ENCODE measurements at places on chromosomes 1 and 21.

DNA sequence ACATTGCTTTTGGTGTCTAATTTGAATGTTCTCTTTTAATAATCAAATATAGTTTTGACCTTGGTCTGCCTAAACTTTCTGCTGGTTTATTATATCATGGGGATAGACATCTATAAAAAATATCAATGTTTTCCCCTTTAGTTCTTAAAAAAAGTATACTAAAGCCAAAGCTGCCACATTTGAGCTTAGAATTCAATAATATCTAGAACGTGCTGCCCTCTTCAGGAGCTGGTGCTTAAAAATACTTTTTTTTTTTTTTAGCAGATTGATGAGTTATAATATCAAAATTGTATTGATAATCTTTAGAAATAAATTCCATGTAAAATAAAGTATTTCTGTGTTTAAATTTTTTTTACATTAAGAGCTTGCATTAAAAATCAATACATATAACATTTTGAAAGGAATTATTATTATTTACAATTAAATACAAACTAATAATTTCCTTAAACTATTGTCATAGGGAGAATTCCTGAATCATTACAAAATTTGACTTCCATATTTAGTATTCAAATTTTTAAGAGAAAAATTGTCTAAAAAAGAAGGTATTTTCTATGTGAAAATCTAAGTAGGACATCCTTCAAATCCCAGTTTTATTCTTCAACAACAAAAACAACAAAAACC is 40.1 kb upstream of the ADGRL2 start:
- DNase-seq = no peak

DNA sequence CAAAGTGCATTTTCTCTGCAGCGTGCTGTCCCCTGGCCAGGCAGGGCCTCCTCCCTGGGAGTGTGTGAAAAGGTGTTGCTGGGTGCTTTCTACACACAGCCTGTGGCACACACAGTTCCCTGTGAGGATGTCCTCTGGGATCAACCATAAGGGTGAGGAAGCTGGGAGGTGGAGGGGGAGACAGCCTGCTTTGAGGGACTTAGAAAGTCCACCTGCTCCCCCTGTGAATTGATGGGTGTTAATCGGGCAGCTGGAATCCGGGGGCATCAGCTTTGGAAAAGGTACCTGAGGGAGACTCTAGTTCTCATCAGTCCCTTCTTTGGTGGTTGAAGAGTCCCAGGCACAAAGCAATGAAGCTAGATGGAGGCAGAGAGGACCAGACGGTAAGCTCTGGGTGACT is 35.8 kb downstream of the LHX4 start:
- no peak for DNase-seq

DNA sequence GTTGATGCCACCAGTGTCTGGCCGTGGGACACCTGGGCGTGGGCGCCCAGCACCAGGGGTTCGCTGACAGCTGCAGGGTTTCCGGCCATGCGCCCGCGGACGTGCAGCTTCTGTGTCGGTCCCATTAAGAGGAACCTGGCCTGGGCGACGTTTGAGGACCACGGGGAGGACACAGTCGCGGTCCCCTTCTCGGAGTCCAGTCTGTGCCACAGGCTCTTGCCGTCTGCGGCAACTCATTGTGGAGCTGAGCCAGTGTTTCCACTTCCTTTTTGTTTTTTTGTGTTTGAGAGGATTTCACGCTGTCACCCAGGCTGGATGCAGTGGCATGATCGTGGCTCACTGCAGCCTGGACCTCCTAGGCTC is 1.6 kb upstream of the C1orf159 start:
- DNase-seq = no peak

GRCh38 chr1:30706528-30706927 is 16.9 kb downstream of the MATN1 start:
- peak; percentile 31 for DNase-seq

DNA sequence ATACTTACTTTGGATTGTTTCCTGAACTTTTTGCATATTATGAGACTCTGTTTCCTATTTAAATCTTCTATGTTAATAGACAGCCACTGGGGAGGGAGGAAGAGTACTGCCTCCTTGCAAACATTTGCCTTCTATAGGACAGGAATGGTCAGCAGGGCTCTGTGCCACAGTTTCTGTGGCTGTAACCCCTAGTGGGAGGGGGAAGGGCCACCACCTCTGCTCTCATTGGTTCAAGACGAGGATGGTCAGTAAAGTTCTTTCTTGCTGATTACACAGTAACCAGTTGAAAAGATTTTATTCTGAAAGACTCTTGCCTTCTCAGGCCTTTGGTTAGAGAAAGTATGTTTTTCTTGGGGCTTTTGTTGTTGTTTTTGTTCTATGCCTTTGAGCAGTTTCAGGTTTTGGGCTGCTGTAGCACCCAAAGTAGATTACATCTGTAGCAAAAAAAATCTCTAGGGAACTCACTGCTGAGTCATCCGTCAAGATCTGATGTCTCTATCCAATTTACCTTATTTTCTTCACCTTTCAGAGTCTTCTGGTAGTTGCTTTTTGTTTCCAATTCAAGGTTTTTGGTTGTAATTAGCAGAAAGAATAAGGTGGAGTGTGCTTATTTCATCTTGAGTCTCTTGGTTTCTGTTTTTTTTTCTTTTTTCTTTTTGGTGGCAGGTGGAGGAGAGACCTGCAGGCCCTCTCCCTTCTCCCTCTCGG is 23.1 kb downstream of the SLC35A3 start:
- DNase-seq = no peak

DNA sequence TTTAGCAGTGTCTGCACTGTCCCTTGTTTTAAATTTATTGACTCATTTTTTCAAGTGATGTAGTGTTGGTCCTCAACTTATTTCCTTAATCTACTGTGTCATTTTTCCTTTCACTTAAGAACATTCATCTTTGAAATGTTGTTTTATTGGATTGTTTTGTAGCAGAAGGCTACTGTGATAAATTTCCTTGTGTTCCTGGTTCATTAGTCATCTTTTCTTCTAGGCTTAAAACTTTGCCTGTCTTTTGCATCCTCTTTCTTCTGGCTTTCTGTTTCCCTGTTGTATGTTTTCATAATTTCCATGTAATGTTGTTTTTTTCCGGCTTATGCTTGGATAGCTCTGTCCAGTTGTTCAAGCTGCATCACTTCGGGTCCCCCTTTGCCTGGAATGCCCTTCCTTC is 61.9 kb downstream of the UBE2T start:
- no peak for DNase-seq

DNA sequence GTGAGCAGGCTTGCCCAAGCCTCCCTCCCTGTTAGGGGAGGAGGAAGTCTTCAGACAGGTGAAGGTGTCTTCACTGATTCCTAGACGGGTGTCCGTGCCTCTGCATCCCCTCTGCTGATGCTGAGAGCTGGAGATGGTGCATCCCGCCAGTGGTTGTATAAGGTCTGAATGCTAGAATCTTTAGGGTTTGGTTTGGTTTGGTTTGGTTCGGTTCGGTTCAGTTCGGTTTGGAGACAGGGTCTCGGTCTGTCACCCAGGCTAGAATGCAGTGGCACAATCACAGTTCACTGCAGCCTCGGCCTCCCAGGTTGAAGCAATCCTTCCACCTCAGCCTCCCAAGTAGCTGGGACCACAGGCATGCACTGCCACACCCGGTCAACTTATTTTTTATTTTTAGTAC is 153.6 kb downstream of the PGBD5 start:
- no peak for DNase-seq

DNA sequence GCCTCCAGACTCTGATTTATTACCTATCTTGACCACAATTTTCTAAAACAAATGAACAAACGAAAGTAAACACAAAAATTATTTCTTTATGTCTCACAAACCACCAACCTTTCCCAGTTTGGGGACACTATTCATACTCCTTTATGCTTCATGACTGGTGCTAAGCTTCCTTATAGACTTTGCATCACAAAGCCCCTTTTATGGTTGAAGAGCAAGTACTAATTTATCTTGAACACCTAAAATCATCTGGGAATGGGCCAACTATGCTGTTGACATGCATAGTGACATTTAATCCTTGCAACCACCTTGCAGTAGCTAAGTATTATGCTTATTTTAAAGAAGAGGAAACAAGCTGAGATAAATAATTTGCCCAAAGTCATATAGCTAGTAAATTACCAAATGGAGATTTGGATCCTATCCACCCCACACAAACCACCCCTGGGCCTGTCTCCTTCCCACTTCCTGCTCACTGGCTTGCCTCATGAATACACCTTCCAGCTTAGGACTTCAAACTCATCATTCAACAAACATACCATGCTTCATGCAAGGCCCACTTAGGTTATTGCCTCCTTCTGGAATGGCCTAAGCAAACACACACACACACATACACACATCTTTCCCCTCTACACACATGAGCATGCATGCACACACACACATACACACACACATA is 192.2 kb downstream of the PLPP3 start:
- DNase-seq = peak; percentile 29

GRCh38 chr1:201763455-201764140 is 65.4 kb upstream of the IPO9 start:
- DNase-seq = no peak

- DNase-seq = no peak
Measured at GRCh38 chr21:31043471-31043870, 5.2 kb upstream of the KRTAP19-8 start.

GRCh38 chr1:214066190-214066589 is 78.4 kb downstream of the PROX1 start:
- no peak for DNase-seq

DNA sequence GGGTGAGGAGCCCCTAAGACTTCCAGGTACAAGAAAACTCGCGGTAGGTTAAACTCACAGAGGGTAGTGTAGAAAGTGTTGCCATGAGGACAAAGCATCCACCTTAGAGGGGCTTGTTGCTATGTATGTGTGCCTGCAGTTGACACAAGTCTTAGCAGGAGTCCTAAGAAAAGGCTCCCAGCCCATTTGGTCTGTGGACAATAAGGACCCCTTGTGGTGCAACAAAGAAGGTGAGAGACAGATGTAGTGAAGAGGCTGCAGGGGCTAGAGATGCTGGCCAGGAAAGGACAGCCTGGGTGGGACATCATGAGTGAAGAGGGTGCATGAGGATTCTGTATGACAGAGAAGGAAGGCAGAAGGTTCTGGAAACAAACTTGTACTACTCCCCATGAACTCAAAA is 36.3 kb upstream of the IL10 start:
- DNase-seq = no peak

GRCh38 chr1:151711044-151711800 is 5.4 kb downstream of the CELF3 start:
- DNase-seq = no peak

GRCh38 chr1:71362691-71363090 is 281.9 kb upstream of the ZRANB2 start:
- no peak for DNase-seq

DNA sequence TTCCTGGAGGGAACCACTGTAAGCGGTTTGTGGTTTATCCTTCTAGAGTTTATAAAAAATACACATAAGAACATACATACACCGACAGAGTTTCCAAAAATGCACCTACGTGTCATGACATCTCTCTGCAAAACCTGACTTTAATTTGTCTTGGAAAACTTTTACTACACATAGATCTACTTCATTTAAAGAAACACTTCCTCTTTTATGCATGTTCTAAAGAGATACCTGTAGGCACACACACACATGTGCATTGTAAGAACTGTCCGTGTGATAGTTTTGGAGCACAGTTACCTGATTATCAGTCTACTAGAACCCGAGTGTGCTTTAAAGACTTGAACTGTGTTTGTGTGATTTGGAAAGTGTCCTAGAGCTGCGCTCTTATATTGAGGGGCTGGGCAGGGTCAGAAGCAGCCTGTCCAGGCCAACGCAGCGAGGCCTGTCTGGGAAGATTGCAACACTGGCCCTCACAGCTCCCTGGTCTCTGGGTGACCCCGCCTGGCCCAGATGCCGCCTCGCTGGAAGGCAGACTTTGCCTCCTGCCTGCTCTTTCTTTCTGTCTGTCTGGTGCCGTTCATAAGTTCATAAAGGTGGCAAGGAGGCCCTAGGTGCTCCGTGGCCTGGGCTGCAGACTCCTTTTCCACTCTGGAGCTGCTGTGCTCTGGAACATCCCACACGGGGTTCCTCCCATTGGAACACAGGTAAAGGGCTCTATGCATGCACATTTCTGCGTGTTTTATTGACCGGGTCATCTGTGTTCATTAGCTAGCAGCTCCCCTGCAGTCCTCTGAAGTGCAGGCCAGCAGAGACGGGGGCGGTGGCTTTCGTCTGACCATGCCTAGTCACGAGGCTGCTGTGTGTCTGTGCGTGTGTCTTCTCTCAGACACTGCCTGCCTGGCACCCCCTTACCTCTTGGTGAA is 46.3 kb downstream of the AGPAT3 start:
- DNase-seq = no peak

- DNase-seq = no peak
Measured at GRCh38 chr1:52633291-52633754, 355 bp downstream of the SHISAL2A start.
